ENCODE measurements at places on chromosomes 2 and 18. TPM values are rescaled to one million over a fixed set of nuclear protein-coding genes. Genes with fewer than 3 reads are reported as not detected.
A peak's percentile ranks its signal among the peaks of the same experiment; 100 is the strongest.

DNA sequence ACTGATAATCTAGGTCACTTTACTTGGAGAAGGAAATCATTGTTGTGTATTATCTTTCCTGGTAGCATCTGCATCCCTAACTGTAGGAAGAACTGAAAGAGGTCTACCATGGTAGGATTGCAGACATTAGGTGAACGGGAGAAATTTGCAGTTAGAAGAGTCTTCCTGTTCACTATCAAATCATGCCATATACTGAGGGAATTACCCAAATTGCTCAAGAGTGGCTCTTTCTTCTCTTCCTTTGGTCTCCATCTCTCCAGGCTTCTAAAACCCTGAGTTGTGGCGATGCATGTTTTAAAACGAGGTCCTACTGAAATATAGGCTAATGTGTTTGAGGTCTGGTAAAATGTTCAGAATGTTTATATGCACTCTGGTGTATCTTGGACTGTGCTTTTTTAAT is 85.3 kb upstream of the HK2 start:
- no peak for DNase-seq

DNA sequence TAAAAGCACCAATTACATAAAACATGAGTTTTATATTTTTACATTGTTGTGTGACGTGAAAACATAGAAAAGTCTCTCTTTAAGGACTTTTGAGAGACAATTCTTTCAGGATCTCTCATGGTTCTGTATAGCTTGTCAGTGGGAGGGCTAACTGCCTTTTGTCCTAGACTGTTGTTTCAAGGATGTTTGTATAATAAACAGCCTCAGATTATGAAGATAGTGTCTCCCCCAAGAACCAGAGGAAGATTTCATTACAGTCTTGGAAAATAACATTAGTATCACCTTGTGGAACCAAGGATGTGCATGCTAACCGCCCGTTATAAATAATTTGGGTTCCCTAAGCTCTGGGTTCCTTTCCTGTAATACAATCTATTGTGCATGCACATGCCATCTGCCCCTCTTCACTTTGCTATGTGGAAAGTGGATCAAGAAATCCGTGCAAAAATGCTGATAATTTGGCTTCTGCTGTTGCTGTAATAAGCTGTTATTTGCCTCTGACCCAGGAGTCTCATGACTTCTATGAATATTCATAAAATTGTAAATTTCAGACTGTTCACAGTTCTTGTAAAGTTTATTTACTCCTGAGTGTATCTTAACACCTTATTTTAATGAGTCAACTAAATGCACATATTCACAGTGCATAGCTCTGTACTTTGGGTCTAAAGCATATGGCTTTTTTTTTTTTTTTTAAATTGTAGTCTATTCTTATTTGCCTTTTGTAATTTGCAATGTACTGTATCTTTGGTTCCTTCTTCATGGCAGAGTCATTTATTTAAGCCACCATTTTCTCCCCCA is 265.5 kb downstream of the PTH2R start:
- DNase-seq, result no peak

RBM43 gene
- 4.1 TPM for total RNA-seq

- DNase-seq, result no peak
These were observed 166.1 kb upstream of the ZNF521 start for GRCh38 chr18:25517881-25518715.

DNA sequence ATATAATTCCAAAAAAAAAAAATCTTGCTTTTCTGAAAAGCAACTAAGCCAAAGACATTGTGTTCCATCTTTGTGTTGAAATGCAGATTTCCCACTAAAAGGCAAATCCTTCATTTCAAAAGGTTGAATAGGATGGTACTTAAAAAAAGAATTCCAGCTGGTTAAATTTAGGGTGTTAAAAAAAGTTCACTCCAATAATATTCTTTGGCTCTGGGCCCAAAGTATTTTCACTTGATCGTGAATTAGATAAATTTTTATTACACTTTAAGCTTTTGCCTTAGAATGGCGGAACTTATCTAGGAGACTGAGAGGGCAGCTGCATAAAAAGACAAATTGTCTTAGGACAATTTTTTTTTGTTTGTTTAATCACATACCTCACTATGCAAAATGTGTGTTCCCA is 79.2 kb downstream of the BCL11A start:
- DNase-seq, result no peak

GRCh38 chr2:234564699-234565098 is 67.8 kb upstream of the ARL4C start:
- no peak for DNase-seq

GRCh38 chr2:166727095-166727494 is 161.2 kb upstream of the XIRP2 start:
- no peak for DNase-seq

REG1B gene
- total RNA-seq, result 395 TPM

DNA sequence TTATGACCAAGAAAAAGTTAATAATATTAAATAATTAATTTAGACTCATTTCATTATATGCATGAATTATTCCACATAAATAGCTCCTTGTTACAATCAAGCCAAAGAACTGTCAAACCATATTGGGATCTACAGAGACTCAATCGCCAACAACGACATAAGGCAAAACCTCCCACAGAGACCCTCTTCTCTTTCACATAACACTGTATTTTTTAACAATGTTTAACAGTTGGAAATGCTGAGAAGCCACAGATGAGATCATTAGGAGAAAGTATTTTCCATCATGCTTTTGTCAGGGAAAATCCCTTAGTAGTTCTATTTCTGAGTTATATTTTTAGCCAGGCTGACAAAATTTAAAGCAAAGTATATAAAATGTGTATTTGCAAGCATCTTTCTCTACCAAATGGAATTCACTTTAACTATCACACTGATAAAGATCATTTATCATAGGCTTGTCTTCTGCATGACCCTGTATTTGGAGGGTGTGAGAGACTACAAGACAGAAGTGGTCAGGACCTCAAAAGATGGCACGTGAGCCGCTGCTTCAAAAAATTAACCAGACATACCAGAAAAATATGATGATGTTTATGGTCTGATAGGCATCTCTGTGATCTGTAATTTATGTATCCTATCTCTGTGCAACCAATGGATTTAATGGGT is 383.8 kb downstream of the NRXN1 start:
- no peak for DNase-seq

RNF25 gene
- 11.5 TPM for total RNA-seq

DNA sequence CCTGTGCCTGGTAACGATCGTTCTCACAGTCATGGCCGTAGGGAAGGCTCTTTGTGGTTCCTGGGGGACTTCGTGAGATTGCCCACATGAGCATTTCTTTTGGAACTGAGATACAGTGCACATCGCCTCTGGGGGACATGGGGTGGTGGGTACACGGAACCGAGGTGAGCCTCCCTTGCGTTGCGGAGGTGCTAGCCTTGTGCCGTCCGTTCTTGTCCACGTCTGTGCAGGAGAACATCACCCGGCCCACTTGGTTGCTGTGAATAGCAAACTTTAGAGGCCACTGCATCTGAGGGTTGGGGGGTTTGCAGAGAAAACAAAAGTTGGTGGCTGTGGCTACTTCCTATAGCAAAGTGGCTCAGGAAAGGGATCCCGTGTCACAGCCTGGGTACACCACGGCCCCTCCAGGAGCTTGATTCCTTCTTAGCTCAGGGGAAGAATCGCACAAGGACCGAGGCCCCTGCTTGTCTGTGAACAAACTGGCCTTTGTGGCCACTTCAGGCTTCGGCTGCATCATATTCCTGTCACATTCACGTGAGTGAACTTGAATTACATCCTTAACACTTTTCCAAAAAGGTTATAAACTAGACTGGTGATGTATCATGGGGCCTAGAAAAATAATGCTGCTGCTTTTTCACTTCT is 72.6 kb downstream of the LRRFIP1 start:
- DNase-seq, result no peak

DNA sequence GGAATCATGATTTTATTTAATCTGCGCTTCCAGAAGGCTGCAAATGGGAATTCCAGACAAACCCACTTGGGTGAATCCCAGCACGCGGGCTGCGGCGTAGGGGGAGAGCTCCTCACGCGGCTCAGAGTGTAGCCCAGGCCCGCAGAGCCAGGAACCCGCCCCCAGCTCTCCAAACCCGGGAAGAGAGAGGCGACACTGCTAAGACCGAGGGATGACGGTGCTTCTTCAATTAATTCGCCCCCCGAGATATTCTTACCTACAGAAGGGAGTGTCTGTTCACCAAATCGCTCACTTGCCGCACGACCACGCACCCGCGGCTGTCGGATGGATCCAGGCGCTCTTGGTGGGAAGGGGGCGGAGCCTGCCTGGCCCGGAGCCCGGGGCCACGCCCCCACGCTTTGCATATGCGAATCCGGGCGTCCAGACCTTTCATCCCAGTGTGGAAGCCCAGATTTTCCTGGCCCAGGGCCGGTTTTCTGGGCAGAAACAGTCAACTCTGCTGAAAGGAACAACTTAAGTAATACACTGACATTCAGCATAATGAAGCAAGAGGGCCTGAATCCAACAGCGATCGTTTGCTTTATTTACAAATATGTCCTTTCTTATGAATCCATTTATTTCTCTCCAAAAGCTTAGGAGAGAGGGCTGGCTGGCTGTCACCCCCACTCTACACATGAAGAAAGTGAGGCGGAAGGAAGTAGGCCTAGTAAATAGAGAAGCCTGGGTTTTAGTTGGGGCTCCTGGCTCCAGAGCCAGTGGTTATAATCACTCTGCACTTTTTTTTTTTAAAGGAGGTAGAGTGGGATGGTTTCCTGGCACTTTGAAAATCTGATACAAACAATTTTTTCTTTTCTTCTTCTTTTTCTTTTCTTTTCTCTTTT is at the start of gene SLC19A3:
Gene SLC19A3 (minus strand): TSS at position 342 of the 881 bp plus-strand sequence. CDS start 15,710 bp downstream, outside the sequence.
- peak; percentile 94 for DNase-seq

DNA sequence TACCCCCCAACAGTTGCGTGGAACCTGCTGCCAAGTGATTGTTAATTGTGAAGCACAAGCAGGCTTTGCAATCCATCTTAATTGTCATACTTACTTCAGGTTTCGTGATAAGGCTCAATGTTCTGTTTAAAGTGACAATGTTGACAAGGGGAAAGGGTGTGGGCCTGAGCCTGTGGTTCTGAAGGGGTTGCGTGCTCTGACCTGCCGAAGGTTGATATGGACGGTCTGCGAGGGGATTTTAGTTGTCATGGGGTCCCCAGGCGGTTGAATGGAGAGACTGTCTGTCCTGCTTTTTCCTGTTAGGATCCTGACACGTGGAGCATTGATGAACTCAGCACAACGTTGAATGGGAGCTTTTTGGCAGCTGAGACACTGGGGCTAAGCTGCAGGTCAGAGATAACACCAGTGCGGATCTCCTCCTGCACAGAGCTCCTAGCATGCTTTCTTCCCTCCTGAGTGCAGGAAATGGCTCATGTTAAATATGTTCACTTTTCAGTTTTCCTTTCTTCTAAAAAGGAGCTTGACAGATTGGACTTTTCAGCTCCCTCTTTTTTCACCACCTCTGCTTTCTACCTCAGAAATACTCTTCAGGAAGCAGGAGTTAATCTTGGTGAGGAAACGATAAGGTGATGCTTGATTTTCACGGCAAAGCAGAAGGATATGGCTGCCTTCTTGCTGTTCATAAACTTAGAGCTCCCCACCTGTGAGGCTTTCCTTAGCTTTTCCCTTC is 62.9 kb upstream of the ZEB2 start:
- no peak for DNase-seq

GRCh38 chr2:9394816-9395215 is 28.5 kb downstream of the ITGB1BP1 start:
- DNase-seq, result no peak

DNA sequence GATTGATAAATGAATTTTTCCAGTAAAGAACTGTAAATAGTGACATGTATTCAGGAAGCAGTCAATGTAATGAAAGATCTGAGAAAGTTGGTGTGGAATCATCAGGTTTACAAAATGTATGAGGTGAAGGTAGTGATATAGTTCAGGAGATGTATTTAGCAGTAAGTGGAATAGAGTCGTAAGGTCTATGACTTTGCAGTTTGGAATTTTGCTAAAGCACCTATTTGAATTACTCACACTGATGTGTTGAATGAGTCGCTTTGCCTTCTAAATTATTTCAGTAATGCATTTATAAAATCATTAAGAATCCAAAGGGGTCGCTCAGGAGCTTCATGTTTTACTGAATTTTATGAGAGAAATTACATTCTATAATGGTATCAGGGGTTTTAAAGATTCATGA is 713.7 kb downstream of the DSC3 start:
- no peak for DNase-seq

- no peak for DNase-seq
These were observed 32.7 kb downstream of the ALMS1 start for GRCh38 chr2:73418343-73418742.

HOXD4 gene
- total RNA-seq, result 5.9 TPM

DNA sequence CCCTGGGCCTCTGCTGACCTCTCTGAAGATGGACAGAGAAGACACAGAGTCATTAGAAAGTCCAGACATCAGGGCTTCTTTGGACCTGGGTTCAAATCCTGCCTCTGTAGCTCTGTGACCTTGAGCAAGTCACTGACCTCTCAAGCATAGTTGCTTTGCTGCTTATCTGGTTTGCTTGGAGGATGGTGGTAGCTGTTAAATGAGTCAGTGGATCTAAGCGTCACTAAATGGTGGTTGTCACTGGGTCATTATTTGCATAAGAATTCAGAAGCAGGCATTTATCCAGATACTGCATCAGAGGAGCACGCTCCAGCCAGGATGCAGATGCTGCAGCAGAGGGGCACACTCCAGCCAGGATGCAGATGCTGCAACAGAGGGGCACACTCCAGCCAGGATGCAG is 229.2 kb downstream of the GLI2 start:
- no peak for DNase-seq

PSMD1 gene
- total RNA-seq, result 90.4 TPM

FZD7 gene
- 84.3 TPM for total RNA-seq

DNA sequence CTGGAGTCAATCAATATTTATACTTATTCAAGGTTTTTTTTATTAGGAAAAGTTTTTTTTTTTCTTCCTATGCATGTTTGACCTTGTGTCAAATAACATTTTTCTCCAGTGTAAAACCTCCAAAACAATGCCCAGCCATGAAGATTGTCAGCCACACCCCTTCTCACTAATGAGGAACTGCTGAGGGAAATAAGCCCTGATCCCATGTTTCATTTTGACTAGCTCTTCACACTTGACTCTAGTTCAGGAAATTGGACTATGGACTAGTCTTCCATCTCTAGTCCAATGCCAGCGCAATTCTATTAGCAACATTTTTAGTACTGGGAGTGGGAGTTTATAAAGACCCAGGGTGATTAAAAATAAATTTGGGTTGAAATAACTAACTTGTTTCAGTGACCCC is 275.6 kb upstream of the CXCR4 start:
- DNase-seq, result no peak

PROKR1 gene
- 0.12 TPM for total RNA-seq

DNA sequence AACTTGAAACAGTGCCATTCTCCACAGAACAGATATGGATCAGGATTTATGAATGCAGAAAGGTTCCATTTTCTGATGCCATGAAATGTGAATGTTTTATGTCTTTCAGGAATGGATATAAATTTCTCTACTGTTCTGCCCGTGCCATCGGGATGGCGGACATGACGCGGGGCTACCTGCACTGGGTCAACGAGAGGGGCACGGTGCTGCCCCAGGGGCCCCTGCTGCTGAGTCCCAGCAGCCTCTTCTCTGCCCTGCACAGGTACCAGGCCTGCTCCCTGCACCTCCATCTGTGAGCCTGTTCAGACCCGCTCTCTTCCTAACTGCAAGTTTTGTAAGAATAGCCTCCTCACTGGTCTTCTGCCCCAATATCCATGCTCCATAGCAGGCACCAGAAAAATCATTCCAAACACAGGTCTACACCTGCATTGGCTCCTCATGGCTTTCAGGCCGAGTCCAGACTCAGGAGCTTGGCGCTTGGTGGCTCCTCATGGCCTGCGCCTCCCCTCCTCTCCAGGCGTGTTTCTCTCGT is 68.6 kb downstream of the LPIN1 start:
- DNase-seq, result no peak

Data from mucosa of descending colon (tissue), 3 donors.